NCI-H774 (cell line): ENCODE measurements at places on chromosomes 6 and 20.

GRCh38 chr6:74366634-74367033, 670.6 kb downstream of the CD109 start:
- DNase-seq = no peak

DNA sequence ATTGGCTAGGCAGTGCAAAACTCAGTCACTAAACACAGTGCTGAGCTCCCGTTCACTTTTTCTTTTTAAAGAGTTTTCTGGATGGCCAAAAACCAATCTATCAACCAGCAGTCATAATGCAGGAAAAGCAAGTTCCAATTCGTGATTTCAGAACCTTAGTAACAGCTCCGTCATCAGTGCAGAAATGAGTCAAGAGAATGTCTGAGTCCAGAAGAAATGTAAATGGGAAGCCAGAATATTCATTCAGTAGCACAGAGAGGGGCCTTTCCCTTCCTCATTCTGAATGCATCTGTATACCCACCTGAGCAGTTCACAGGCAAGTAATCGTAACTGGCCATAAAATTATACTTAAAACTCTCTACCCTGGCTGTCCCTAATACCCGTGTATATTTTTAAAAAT, 20.4 kb downstream of the HUS1B start:
- no peak for DNase-seq

GRCh38 chr6:100229512-100229911, 235.2 kb downstream of the SIM1 start:
- DNase-seq = peak; percentile 87

- no peak for DNase-seq
These were observed 748 bp upstream of the ATP9A start for GRCh38 chr20:51768759-51769517.

DNA sequence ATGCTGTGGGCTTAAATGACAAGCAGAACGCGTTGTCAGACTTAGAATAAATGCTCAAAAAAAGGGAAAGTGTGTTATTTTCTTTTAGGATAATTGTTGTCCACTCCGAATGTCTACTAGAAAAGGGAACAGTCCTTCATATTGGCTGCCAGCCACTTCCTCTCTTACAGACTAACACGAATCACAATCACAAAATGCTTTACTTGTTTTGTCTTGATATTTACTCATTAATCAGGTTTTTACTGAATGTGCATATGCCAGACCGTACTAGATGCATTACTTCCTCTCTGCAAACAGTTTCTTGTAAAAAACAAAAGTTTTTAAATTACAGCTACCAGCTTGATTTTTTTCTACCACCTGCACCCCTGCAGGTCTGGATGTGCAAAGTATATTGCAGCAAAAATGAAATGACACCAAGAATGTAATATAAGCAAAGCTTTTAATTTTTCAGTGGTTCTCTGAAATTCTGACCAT, 821 bp downstream of the DHX35 start:
- no peak for DNase-seq

DNA sequence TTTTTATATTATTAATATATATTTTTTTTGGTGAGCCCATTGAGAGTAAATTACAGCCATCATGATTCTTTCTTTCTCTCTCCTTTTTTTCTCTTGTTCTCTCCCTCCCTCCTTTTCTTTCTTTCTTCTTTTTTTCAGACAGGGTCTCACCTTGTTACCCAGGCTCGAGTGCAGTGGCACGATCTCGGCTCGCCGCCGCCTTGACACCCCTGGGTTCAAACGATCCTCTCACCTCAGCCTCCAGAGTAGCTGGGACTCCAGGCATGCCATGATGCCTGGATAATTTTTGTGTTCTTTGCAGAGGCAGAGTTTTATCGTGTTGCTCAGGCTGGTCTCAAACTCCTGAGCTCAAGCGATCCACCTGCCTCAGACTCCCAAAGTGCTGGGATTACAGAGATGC, 1.6 kb downstream of the CCDC170 start:
- no peak for DNase-seq

DNA sequence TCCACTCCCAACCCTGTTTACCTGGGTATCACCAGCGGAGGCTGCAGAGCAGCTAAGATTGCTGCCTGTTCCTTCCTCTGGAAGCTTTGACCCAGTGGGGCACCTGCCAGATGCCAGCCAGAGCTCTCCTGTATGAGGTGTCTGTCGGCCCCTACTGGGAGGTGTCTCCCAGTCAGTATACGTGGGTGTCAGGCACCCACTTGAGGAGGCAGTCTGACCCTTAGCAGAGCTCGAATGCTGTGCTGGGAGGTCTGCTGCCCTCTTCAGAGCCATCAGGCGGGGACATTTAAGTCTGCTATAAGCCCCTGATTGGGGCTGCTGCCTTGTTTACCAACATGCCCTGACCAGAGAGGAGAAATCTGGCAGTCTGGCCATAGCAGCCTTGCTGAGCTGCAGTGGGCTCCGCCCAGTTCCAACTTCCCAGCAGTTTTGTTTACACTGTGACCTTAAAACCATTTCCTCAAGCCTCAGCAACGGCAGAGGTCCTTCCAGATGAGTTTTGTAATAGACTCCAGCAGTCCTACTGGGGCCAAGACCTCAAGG, 2.8 kb downstream of the RAET1E start:
- DNase-seq = no peak

GRCh38 chr6:119339941-119340456, 9.6 kb downstream of the MAN1A1 start:
- no peak for DNase-seq

- DNase-seq = no peak
These were observed 81.9 kb downstream of the ZMYND8 start for GRCh38 chr20:47274401-47275108.

DNA sequence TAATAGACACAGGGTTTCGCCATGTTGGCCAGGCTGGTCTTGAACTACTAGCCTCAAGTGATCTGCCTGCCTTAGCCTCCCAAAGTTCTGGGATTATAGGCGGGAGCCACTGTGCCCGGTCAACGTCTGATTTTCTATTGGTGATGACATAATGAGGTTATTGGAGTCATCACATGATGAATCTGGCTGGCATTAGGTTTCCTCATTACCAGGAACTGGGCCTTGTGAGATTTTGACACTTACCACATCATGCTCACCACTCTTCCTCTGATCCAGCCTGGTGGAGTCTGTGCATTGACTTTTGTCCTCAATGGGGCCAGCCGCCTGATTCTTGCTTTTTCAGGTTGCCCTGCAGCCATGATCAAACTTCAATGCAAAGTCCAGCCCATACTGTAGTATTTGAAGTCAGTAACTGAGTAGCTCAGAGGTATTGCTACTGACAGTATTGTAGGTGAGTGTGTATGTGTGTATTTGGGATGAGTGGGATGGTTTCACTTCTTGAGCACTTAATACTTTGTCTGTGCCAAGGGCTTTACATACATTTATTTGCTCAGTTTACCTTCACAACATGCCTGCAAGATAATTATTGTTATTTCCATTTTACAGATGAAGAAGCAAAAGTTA, 16.0 kb downstream of the ANKS1A start:
- no peak for DNase-seq

DNA sequence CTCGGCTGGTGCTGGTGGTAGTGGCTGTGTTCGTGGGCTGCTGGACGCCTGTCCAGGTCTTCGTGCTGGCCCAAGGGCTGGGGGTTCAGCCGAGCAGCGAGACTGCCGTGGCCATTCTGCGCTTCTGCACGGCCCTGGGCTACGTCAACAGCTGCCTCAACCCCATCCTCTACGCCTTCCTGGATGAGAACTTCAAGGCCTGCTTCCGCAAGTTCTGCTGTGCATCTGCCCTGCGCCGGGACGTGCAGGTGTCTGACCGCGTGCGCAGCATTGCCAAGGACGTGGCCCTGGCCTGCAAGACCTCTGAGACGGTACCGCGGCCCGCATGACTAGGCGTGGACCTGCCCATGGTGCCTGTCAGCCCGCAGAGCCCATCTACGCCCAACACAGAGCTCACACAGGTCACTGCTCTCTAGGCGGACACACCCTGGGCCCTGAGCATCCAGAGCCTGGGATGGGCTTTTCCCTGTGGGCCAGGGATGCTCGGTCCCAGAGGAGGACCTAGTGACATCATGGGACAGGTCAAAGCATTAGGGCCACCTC, 8.8 kb downstream of the NPBWR2 start:
- DNase-seq = no peak

GRCh38 chr6:107716688-107717089, 107.4 kb downstream of the SCML4 start:
- no peak for DNase-seq

- no peak for DNase-seq
These were observed 729.1 kb upstream of the HS3ST5 start for GRCh38 chr6:115071962-115072361.

- no peak for DNase-seq
These were observed 12.8 kb downstream of the HIVEP1 start for GRCh38 chr6:12024699-12025434.

DNA sequence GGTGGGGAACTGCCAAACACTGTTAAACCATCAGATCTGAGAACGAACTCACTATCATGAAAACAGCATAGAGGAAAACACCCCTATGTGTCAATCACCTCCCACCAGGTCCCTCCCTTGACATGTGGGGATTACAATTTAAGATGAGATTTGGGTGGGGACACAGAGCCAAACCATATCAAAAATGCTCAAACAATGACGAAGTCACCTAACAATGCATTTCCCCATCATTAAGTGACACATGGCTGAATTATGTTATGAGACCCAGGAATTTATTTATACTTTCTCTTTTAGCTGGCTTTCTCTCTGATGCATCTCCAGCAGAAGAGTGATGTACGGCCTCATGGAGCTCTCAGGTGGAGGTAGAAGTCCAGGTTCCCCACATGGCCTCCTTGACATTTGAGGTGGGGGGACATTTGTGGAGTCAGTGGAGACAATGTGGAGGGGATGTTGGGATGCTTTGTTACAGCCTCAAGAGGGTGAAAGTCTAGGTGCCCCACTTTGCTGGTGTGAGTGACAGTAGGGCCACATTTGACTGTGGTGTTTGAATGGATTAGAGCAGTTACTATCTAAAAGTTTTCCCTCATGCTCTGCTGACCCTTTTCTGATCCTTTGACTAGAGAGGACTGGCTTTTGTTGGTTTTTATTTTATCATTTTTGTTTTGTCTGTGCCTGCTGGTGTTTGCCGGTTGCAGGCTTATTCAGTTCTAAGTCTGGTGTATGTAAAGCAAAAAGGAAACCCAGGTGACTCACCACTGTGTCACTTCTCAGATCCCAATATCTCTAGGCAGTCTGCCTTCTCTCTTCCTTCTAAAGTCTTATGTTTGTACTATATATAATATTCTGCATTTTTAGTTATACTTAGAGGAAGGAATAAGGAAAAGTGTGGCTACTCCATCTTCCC, 18.5 kb upstream of the DCBLD1 start:
- DNase-seq = no peak

DNA sequence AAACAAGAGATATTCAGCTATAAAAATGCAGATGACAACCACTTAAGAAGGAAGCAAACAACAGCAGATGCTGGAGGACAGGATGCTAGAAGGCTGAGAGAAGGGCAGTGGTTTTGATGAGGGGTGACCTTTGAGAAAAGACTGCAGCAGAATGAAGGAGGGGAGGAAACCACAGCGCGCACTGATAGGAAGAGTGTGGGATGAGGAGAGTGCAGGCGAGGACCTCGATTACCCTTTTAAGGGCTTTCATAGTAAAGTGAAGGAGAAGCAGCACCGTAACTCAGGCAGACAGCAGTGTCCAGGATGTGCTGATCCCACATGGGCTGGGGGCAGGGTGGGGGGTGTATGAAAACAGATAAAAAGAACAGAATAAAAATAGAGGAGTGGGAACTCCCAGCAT, 19.2 kb downstream of the ZBTB2 start:
- DNase-seq = no peak

DNA sequence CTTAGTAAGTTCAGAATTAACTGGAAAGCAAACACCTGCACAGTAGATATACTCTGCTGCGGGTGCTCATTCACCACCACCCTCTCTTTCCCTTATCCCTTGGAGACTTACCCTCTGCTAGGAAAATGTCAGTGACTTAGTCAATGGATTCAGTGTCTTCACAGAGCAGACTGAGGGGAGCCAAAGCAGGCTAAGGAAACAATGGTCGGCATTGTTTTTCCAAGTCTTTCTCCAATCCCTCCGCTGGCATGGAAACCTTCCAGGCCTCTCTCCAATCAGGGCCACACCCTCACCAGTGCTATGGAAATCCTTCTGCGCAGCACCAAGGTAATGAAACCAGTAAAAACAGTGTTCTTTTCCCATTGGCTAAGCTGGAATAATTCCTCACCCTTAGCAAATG, 531.2 kb downstream of the TFAP2B start:
- no peak for DNase-seq

DNA sequence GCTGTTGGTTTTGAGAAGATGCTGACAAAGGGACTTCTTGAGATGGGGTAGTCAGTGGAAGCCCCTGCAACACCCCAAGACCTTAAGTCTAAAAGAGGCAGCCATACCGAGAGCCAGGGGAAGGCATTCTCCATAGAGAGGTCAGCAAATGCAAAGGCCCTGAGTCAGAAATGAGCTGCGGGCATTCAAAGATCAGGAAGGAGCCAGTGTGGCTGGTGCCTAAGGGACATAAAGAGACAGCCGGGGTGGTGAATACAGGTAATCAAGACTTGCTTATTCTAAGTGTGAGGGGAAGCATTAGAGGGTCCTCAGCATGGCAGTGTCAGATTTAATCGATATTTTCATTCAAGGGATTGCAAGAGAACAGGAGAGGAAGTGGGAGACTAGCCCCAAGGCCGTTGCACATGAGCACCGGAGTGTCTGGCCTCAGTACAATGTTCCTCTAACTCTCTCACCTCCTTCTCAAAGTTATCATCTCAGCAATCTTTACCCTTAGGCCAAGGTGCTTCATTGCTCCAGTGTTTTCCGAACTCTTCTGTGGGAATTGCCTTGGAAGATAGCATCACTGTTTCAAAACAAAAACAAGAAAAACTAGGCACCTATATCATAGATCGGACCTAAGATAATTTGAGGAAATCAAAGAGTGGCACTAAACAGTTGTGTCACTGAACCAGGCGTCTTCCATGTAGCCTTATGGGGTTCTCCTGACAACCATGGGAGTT, 173.2 kb downstream of the DOK5 start:
- no peak for DNase-seq

- DNase-seq = no peak
These were observed 914.9 kb upstream of the FLRT3 start for GRCh38 chr20:15252304-15252703.

DNA sequence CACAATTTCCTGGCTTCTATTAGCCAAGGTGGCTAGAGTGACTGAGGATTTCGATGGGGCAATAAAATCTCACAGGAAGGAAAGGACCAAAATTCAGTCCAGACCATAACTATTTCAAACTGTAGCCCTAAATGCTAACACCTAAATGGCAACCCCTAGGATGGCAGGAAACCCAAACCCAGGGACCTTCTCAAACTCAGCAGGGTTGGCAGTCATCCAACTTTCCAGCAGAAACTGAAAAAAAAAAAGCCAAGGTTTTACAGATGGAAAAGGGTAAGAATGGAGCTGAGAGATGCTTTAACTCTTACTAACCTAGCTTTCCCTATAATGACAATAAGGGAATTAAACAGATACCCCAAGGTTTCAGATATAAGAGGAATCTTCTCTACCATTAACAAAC, 10.5 kb downstream of the IBTK start:
- DNase-seq = no peak
